Sigmoid colon (tissue), 7 donors: ENCODE measurements at places on chromosomes 12 and 14.

- no peak for DNase-seq
Measured at GRCh38 chr12:24363177-24363754, 413.8 kb upstream of the SOX5 start.

- no peak for DNase-seq
Measured at GRCh38 chr12:124613151-124613585, 45.8 kb upstream of the NCOR2 start.

DNA sequence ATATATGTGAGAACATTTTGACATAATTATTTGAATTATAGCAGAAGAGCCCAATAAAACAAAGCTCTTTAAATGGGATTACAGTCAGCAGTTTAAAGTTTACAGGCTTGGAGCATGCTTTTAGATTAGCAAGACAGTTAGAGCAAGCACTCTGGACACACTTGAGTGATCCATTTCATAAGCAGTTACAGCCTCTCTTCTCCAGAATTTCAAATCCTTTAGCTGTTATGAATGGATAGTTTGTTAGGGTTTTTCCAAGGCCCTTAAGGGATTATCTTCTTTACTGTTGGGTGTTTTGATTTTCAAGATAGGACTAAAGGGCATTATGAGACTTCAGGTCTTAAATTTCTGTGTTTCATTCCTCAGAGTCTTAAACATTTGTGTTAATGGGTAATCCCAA lies 36.3 kb downstream of the BEST3 start:
- no peak for DNase-seq

DNA sequence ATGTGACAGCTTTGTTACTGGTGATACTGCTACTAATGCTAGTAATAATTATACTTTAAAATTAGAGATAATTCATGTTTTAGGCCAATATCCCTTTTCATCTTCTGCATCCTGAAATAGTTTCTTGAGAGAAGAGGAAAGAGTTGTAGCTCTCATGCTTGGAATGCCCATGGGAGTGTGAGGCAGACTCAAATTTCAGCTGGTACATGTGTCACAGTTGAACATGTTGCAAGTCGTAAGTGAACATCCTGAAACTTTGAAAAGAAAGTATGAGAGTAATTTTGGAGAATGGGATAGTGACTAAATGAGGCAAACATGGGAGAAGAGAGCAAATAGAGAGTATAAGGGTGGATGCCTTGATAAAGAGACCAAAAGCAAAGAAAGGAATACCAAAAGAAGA lies 168.0 kb downstream of the TMTC3 start:
- DNase-seq, result no peak

GRCh38 chr14:61586544-61587055 lies 108.7 kb upstream of the HIF1A start:
- DNase-seq, result no peak

DNA sequence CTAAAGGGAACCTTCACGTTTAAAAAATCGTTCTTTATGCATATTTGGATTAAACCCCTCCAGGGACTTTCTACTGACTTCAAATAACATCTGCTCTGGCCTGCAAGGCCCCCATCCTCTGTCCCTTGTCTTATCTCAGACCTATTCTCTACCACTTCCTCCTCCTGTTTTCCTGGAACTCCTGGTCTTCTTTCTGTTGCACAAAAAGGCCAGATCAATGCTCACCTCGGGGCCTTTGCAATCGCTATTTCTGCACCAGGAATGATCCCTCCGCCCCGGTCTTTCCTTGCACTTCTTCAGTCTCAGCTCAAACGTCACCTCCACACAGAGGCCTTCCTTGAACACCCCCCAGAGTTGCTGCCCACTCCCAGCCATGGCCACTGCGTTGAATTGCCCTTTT lies 57.6 kb upstream of the BEGAIN start:
- no peak for DNase-seq

DNA sequence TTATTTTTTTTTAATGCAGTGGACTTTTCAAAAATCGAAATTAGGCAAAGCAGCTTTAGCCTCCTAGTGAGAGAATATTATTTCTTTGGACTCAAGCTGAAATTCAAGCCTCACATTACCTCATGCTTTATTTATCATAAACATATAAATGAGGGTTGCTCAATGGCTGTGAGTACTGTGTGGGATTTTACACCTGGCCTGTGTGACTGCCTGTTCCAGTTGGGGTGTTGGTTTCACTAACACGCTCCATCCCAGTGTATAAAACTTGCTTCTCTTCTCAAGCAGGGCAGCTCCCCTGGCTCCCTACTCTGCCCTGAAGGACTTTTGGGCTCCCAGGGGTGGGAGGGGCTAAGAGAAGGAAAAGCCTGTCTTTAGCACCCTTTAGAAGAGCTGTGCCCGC lies 15.0 kb downstream of the ANKLE2 start:
- DNase-seq, result no peak

DNA sequence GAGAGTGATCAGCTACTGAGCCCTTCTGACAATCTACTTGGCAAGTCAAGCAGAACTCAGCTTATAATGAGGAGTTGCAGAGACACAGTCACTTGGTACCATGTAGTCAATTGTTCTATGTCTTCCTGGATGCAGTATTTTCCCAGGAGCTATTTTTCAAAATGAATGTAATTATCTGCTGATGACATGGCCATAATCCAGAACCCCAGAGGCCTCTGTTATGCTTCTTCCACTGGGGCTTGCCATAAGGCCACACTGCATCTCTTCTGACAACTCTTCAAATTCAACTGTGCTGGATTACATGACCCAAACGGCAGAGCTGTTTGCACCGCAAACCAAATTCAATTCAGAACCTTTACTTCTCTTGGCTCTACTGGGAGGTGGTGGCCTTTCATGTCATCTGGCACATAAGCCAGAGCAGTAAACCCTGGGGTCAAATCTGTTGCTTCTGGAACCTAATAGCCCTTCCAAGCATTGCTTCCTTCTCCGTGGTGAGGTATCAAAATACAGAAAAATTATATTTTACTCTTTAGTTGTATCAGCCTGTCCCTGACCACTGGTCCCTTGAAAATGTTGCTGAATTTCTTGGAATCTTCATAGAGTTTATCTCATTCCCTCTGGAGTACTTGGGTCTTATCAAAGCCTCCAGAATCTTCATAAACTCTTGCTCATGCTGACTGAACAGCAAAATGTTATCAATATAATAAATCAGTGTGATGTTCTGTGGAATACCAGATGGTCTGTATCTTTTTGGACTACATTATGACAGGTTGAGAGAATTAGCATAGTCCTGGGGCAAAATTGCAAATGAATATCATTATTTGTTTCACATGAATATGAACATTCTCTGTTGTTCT lies 79.4 kb upstream of the DCN start:
- DNase-seq, result no peak

DNA sequence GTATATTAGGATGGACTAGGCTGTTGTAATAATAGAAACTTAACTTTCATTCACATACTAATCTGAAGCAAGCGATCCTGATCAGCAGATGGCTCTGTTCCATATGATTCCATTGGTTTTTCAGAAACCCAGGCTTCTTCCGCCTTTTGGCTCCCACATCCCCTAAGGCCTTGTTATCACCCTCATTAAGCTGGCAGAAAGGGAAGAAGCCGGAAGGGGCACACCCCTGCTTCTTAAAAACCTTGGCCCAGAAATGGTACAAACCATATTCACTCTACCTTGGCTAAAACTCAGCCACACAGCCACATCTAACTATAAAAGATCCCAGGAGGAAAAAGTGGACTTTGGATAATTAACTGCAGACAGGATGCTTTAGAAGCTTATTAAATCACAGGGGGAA lies 329.2 kb downstream of the PCNX1 start:
- DNase-seq, result no peak
